ENCODE measurements at places on chromosomes 7 and 10. TPM values are rescaled to one million over a fixed set of nuclear protein-coding genes. Genes with fewer than 3 reads are reported as not detected.

The GBX1 gene
- total RNA-seq, result not detected

The DNAH11 gene
- total RNA-seq, result under 0.01 TPM

The WDR86 gene
- total RNA-seq, result 3.9 TPM

The CALML5 gene
- total RNA-seq, result not detected

The NANOS1 gene
- under 0.01 TPM for total RNA-seq

The SPDYE1 gene
- under 0.01 TPM for total RNA-seq

The TFPI2 gene
- total RNA-seq, result not detected
